Cortex of kidney (tissue), 1 donor: ENCODE measurements at places on chromosomes 2 and 18.

DNA sequence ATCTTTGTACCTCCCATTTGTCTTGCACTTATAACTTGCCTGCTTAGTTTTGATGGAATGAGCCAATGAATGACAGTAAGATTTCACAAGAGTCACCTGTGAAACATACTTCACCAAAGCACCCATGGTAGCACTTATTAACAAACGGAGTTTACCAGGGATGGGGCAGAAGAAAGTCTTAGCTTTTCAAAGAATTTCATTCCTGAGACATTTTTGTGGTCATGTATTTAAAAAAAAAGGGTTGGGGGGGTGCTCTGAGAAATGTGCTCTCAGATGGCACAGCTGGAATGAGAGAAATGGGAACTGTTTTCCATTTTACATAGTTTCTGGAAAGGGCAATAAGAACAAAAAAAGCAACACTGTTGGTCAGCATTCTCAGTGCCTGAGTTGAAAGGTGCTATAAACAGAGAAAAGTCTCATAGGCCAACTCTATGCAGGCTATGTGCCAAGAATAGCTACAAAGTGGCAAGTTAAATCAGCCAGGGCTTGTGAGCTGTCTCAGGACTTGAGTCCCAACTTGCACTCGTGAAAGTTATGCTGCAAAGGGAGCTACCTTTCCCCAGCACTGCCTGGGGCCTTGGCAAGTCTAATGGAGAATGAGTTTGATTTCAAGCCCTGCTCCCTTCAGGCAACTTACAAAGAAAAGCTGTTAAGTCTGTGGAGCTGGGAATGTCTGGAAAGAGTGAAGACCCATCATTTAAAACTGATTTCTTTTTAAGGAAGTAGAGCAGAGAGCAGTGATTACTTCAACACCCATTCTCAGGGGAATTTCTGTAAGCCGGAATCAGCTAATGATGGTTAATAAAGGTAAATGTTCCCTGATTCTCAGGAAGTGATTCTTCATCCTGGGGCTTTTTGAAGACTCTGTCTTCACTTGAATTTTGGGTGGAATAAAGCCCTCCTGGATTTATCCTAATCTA lies 170.6 kb downstream of the SLC8A1 start:
- DNase-seq = no peak

- DNase-seq = no peak
These were observed 15.9 kb downstream of the RTP5 start for GRCh38 chr2:241885291-241885945.

DNA sequence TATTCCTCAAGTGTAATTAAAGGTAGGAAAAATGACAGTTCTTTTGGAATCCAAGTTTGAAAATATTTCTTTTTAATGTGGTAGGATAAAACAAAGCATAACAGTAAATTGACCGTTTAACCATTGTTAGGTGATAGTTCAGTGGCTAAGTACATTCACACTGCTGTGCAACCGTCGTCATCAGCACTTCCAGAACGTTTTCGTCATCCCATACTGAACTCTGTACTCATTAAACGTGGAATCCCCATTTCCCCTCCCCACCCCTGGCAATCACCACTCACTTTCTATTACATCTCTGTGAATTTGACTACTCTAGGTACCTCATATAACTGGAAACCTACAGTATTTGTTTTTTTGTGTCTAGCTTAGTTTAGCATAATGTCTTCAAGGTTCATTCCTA lies 32.9 kb upstream of the FZD5 start:
- no peak for DNase-seq

GRCh38 chr2:36798724-36799123 lies 102.2 kb downstream of the VIT start:
- DNase-seq = no peak

GRCh38 chr2:178306352-178307073 lies 112.2 kb downstream of the OSBPL6 start:
- DNase-seq = no peak

- no peak for DNase-seq
These were observed 154.4 kb downstream of the TMEM18 start for GRCh38 chr2:522776-523175.

DNA sequence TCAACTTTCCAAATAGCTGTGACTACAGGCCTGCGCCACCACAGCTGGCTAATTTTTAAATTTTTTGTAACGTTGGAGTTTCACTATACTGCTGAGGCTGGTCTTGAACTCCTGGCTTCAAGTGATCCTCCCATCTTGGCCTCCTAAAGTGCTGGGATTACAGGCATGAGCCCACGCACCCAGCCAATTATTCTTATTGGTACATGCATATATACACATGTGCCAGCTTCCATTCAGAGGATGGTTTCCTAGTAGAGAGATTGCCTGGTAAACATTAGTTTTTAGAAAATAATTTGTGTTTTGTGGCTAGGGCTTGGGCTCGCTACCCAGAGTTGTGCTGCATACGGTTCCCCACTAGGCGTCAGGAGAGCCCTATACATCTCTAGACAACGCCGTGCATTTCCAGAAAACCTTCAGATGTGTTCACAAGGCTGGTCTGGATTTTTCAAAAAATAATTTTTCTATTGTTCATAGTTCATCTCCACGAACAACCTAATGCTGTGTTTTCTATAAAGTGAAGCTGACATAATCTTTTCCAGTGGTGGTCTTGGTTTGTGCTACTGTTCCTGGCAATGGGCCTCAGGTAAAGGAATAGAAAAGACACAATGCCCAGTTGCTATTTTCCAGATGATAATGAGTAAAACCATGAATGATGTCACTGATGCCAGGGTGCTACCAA lies 14.6 kb upstream of the AFG3L2 start:
- DNase-seq = no peak

GRCh38 chr18:37481072-37481471 lies 84.5 kb downstream of the CELF4 start:
- DNase-seq = no peak

DNA sequence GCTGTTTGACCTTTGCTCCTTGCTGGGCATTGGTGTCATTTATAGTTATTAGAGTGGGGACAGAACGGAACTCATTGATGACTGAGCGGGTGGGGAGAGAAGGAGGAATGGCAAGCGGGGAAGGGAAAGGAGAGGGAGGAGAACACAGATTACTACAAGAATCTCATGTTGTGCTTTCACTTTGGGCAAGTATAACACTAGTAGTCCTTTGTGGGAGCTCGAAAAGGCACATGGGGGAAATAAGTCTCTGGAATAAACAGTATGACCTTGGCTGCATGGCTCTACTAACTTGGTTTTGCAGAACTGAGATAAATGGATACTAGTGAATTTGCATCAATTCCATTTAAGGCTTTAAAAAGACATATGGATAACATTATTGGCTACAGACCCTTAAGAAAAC lies 161.7 kb upstream of the NABP1 start:
- no peak for DNase-seq

DNA sequence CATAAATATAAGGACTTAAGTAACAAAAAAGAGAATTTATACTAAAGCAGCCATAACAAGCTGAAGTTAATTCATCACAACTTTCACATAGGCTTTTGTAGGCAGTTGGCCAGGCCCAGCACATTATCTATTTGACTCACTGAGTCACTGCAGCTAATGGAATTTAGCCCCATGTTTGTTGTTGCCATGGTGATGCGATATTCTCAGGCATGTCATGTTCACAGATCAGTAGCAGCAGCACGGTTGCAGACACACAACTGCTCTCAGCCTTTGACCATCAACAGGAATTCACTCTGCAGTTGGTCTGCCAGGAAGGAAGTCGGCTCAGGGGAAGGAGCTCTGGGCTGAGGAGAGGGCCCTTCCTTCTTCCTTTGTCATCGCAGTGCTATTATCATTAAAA lies 639.8 kb downstream of the TMEM182 start:
- no peak for DNase-seq

DNA sequence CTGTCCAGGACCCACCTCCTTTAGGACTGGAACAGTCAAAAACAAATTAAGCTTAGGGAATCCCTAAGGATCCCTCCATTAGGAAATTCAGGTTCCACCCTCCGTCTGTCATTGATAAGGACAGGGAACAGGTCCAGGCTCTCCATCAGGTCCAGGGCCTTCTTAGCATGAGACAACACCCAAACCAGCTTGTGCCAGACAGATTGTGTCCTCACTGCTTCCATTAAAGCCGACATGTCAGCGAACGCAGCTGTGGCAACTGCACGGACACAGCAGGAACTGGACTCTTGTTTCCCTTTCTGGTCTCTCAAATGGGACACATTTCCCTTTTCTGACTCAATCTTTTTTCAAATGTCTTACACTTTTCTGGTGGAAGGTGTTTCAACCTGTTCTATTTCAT lies 81.4 kb downstream of the BCL11A start:
- DNase-seq = no peak

DNA sequence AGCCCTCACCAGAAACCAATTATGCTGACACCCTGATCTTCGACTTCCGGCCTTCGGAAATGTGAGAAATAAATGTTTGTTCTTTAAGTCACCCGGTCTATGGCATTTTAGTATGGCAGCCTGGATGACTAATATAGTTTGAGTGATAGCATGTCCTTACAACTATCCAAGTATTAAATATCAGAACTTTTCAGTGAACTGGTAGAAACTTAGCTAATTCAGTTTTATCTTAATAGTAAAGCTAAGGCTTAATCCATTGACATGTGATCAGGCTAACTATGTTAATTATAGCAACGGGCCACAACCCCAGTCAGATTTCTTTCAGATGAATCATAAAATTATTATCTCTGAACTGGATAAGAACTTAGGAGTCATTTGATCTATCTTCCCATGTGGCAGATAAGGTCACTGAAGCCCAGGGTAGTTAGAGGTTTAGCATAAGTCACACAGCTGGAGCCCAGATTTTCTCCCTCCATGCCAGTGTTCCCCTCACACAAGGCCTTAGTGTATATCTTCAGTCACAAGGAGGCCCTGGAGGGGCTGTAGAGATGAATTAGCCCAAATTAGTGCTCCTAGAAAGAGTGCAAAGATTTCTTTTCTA lies 40.7 kb upstream of the UPP2 start:
- DNase-seq = no peak

- DNase-seq = no peak
These were observed 7.0 kb downstream of the SLC35F6 start for GRCh38 chr2:26770986-26771586.

DNA sequence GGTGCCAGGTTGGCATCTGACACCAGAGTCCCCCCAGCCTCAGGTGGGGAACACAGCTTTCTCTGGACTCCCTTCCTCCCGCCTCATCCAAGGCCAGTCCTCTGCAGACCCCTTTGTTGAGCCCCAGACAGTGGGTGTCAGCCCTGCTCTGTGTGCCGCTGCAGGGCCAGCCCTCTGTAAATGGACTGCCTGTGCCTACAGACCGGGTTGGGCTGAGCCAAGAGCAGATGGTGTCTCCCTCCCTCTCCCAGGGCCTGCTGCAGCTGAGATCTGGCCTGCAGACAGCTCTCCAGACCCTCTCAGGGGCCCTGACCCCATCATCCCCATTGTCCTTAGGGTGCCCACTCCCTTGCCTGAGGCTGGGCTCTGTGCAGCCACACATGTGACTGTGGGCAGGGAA lies 160.8 kb downstream of the KLHL29 start:
- DNase-seq = no peak

- DNase-seq = no peak
These were observed 462.5 kb upstream of the HS6ST1 start for GRCh38 chr2:128781166-128781565.

- DNase-seq = no peak
These were observed 19.5 kb upstream of the ID2 start for GRCh38 chr2:8662239-8662879.

DNA sequence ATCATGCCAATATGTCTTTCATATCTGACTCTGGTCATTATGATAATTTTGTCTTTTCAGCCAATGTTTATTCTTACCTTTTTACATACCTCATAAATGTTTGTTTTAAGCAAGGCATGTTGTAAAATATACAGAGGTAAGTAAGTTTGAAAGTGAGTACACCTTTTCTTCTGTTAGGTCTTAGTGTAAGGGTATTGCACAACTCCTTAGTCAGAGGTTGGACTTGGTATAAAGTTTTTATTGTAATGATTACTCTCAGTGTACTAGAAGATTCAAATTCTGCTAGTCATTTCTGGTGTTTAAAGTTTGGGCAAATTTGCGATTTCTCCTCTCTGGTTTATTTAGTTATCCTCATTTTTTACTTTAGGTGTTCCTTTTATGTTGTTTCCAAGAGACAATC lies 564.3 kb upstream of the FSIP2 start:
- no peak for DNase-seq

DNA sequence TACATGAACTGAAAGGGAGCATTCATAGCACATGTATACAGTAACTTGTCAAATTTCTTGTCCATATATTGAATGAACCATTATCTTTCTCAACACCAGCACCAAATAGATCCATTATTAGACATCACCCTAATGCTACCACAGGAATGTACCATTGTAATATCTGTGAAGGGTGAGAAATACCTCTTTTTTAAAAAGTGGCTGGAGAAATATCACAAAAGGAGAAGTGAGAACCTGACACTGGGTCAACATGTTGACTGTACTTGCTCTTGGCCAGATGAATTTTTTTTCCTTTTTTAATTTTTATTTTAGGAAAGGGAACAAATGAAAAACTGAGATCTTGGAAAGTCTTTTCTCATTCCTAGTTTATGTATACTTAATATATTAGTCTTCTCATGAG lies 63.5 kb downstream of the CAVIN2 start:
- DNase-seq = no peak

DNA sequence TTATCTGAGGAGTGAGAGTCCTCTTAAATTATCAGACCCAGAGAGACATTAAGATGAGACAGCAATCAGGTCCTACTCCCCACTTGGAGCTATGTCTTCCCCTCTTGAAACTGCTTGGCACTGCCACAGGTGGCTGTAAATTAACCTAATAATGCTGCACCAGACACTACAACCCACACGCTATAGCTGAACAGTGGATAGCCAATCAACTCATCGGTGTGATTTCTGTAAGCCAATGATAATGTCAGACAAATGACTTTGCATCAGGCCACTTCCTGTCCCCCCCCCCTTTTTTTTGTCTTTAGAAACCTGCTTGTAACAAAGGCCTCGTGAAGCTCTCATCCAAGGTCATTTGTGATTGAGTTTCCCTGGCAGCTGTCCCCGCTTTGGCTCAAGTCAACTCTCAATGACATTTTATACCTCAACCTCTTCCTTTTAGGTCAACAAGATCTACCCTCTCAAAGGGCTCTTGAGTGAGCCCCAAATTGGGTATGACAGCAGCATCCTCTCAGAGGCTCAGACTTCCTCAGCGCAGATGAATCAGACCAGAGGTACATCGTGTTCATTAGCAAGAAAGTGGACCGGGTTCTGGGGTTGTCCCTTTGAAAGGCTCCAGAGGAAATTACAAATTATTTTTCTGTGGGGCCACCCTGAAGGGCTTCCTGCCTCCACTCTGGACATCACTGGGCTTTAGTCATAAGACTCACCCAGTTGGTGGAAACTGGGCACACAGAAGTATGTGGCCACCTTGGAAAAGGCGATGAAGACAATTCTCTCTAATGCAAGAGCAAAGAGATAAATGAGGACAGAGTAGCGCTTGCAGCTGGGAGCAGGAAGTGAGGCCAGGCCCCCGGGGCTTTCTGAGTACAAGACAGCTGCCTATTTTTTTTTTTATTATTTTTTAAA lies 73.6 kb downstream of the COPS8 start:
- no peak for DNase-seq

GRCh38 chr2:9775999-9776712 lies 67.1 kb upstream of the TAF1B start:
- no peak for DNase-seq
